Vagina (tissue), 2 donors: ENCODE measurements at places on chromosomes 6 and 20.

GRCh38 chr6:87808005-87808757 is 106.1 kb upstream of the AKIRIN2 start:
- no peak for DNase-seq

- DNase-seq: no peak
Measured at GRCh38 chr6:84777888-84778287, 13.5 kb upstream of the TBX18 start.

- DNase-seq: no peak
Measured at GRCh38 chr6:47288267-47289090, 21.2 kb downstream of the TNFRSF21 start.

DNA sequence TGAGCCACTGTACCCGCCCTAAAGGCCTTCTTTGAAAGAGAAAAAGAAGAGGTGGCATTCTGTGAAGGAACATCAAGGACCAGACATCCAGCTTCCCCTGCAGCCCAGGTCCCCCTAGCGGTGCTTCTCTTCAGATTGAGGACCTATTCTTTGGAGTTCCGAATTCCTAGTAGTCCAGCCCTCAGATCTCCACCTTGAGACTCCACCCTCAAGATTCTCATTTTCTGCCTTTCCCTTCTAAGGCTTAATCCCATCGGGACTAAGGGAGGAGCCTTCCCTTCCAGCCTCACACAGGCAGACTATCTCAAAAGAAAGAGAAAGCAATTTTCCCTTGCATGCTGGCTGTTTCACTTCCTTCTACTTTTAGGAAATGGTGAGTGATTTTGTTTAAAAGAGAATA is 32.5 kb downstream of the MUC22 start:
- DNase-seq: no peak
